ENCODE measurements at places on chromosomes 4 and X.

GRCh38 chrX:63708801-63709200, 76.2 kb downstream of the ARHGEF9 start:
- DNase-seq: no peak

- no peak for DNase-seq
Measured at GRCh38 chr4:30028826-30029225, 691.3 kb upstream of the PCDH7 start.

DNA sequence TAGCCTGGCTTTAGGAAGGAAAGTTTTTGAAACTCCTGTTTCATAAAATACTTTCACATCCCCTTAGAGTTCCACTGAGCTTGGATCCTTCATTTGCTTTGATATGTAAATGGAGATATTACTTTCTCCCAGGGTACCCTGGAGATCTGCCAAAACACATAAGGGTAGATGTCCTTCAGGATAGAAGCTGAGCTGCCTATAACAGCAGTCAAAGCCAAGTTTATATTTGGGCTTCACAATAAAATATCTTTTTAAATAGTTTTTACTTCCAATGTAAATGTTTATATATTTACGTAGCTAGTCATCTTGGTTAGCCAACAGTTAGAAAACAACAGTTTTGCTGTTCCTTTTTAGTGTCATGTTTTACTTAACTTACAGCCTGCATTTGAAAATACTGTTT, 742.3 kb upstream of the POU3F4 start:
- DNase-seq: no peak

DNA sequence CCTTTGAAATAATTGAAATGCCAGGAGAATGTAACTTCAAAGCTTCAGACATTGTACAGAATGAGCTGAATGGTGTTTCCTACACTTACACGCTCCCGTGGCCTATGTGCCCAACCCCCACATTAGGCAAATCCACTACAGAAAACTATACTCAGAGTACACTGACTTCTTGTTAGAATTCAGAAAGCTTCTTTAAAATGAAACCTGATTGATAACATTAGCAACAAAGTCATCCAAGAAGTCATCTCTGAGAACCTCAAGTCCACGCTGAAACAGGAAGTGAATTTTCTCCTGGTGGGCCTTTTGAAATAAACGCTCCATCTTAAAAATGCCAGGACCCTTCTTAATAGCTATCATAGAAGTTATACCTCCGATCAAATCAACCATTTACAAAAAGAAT, 136.3 kb downstream of the TSPAN5 start:
- no peak for DNase-seq

- no peak for DNase-seq
Measured at GRCh38 chr4:37725718-37726117, 39.5 kb upstream of the RELL1 start.

DNA sequence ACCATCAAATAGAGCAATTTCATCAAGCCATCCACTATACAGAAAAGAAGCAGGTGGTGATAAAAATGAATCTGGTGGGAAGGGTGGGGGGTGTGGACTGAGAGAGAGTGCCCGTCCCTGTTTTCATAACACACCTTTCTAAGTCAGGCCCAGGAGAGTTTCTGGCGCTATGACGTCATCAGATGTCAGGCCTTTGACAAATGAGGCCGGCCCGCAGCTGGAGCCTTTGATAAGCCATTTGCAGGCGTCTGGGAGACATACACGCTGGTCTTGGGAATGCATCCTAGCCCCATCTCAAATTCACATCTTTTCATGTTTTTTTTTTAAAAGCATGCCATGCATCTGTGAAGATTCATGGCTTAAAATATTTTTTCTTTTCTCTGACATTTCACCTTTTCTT, 404.5 kb downstream of the BCOR start:
- no peak for DNase-seq

DNA sequence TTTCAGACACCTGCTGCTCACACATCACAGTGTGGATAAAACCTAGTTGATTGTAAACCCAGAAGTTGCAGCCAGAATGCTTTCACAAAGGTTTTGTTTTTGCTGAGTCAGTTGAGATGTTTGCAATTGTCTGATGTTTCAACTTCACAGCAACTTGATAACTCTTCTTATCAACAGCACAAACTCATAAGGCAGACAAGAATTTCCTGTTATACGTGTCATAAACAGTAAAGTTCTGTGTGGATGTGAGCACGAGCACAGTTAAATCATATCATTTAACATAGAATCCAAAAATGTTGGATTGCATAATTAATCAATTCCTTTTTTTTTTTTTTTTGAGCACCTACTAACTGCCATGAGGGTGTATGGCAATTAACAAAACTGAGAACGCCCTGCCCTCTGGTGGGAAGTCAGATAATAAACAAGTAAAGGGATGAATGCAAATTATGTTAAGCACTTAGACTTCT, 512.2 kb downstream of the PDHA2 start:
- DNase-seq: no peak

- no peak for DNase-seq
Measured at GRCh38 chrX:22105231-22105630, 73.1 kb downstream of the PHEX start.

DNA sequence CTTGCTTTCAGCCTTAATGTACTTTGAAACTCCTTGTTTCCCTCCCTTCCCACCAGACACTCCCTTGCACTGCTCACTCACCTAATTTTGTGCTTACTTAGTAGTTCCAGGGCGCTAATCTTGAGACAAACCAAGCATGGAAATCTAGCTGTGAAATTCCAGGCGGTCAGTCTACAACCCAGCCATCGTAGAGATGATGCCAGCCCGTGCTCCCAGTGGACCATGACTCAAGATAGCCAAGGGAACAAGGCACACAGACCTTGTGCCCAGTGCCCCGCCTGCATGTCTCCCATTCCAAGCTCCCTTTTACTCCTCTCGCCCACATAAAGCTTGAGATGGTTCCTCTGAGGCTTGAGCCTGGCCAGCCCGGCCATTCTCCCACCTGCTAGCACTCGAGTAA, 11.1 kb downstream of the TREX2 start:
- DNase-seq: no peak

GRCh38 chr4:112321776-112322684, 24.9 kb downstream of the ALPK1 start:
- peak; percentile 43 for DNase-seq

DNA sequence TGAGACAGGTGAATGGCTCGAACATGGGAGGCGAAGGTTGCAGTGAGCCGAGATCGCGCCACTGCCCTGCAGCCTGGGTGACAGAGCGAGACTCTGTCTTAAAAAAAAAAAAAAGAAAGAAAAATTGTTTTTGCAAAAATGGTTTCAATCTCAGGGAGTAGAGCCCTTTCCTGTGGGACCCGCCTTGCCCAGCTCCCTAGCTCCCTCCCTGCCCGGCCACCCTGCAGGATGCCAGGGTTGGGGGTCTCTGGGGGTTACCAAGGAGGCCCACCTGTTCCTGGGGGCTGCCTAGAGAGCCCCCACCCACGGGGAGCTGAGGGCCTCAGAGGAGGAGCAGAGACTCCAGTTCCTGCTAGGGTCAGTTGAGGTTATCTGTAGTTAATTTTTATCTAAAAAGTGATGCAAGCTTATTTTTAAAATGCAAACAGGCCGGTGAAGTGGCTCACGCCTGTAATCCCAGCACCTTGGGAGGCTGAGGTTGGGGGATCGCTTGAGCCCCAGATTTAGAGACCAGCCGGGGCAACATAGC, 18.7 kb upstream of the PLCXD1 start:
- DNase-seq: no peak

DNA sequence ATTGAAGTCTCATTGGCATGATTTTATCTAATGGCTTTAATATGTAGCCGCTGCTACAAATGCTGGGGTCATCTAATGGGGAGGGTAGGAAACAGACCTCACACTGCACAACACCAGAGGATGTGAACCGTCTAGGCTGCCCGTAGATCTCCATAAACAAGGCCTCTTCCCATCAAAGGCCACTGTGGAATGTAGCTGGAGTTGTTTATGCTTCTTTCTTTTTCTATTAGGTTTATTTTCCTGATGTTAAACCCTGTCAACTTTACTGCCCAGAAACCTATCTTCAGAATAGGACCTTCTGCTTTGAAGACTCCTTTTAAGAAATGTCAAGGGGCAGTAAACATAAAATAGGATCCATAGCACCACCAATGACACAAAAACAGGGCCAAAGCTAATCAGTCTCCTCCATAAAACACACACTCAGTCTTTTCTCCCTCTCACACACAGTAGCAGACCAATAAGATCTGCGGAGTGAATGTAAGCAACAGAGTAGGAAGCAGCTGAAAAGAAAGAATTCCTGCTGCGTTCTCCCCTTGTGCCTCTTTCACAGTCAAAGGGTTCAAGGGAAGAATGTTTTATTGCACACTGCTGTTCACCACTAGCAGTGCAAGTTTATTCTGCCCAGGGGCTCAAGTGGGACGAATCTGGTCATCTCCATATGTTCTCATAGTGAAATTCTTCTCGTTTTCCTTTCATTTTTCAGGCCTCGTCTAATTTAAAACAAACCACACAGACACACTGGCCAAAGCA, 72.2 kb downstream of the MAML3 start:
- no peak for DNase-seq

DNA sequence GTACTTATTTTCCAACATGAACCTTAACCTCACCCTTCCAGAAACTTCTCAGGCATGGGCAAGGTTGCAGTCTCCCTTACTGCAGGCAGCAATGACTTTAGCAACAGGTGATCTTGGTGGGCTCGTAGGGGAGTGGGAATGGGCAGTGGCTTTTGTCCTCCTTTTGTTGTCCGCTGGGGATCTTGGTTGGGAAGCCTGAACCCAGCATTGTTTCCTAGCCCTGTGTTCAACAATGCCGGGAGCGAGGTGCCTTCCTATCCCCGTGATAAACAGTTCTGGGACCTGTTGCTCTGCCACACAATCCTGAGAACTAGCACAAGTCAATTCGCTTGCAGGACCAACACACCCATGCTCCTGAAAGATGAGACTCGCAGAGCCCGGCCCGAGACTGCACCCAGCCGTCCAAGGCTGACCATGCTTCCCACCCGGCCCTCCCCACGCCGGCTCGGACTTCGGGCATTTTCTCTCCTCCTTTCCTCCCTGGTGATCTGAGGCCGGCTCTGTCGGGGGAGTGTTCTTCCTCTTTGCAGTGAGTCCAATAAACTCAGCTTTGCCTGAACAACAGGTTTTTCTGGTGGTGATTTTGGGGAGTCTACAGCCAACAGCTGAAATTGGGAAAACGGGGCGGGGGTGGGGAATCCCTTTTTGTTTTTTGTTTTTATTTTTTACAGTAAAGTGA, 20.2 kb downstream of the IRAK1 start:
- DNase-seq: no peak

GRCh38 chr4:153228512-153229140, 24.4 kb downstream of the TRIM2 start:
- no peak for DNase-seq

DNA sequence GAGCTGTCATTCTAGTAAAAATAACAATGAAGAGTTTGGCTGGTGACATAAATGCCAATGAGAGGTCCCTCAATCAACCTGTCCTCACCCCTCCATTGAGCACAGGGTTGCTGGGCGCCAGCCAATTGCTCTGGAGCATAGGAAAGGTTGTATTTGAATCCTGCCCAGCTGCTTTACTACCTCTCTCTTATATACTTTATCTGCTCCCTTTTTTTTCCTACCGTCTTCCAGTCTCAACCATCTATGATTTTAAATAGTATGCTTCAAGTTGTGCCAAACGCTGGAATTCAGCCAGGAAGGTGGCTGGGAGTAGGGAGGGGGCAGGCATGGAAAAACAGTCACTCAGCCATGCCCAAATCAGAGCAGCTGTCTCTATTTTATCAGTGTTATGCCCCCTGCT, 153.8 kb downstream of the NR3C2 start:
- DNase-seq: no peak

GRCh38 chr4:120770897-120771296, 151.6 kb downstream of the PRDM5 start:
- DNase-seq: no peak

GRCh38 chrX:47169726-47170515, 23.7 kb upstream of the UBA1 start:
- no peak for DNase-seq

DNA sequence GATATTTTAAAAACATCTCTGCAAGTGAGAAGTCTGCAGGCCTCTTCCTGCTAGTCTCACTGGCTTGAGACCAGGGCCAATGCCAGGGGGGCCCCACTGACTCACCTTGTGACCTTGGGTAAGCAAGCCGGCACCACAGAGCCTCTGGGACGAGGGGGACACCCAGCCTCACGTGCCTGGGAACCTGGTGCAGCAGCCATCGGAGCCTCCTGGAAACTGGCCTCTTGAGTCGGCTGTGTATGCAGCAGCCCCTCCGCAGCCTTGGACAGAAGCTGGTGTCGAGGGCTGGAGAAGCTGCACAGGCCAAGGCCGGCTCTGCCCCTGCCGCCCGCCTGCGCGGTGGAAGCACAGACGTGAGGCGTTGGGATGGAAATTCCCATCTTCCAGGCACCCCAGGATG, 8.7 kb downstream of the TADA2B start:
- DNase-seq: no peak

DNA sequence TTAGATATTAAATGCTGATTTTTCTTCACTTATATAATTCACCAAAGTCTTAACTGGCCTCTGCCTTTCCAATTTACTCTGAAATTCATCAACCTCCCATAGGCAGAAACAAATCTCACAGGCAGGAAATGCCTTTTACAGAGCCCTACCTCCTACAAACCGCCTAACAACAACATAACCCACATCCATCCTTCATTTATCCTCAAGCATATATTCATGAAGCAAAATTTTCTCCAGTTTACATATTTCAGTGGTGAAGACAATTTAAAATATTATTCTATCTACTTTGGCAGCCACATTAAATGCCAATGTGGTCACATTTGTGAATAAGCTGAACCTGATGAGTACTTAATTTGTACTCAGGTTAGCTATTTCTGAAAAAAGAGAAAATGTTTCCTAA, 30.3 kb downstream of the SEPSECS start:
- DNase-seq: no peak

- no peak for DNase-seq
Measured at GRCh38 chr4:73730292-73730691, 10.1 kb upstream of the CXCL8 start.

GRCh38 chrX:39827951-39828350, 269.8 kb downstream of the BCOR start:
- no peak for DNase-seq

GRCh38 chrX:104135677-104136076, 21.1 kb downstream of the SLC25A53 start:
- no peak for DNase-seq

- no peak for DNase-seq
Measured at GRCh38 chr4:108045687-108046024, 56.0 kb downstream of the HADH start.

DNA sequence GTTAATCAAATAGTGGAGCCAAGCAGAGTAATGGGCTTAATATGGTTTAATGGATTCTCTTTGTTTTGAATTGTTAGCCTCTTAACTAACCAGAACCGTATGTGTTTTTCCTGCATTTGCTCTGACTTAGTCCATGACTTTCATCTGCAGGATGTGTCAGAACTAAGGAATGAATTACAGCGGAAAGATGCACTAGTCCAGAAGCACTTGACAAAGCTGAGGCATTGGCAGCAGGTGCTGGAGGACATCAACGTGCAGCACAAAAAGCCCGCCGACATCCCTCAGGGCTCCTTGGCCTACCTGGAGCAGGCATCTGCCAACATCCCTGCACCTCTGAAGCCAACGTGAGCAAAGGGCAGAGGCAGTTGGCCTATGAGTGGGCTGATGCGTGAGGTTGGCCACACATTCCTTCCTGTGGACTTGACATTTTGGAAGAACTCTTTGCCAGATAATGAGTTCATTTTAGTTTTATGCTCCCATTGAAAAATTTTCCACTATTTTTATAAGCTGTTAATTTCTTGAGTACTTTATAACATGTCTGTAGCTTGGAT, 9.1 kb downstream of the MED28 start:
- DNase-seq: no peak

GRCh38 chr4:134309715-134310114, 108.1 kb upstream of the PABPC4L start:
- no peak for DNase-seq
